CD4-positive, alpha-beta T cell treated with Interleukin-17A for 4 hours (primary cell): ENCODE measurements at places on chromosomes 4 and X.

- no peak for DNase-seq
Measured at GRCh38 chrX:115968436-115969252, 201.9 kb upstream of the AGTR2 start.

DNA sequence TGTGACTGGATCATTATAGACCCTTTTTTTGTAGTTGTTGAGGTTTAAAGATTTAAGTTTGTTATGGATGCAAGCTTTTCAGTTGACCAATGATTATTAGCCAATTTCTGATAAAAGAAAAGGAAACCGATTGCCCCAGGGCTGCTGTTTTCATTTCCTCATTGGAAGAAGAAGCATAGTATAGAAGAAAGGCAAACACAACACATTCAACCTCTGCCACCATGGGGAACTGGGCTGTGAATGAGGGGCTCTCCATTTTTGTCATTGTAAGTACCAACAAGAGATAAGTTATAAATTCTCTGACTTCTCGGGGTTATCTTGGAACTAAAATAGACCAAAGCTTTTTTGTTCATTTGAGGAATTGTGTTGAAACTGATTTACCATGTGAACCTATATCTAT is at the start of gene CYBB:
TSS of gene CYBB (plus strand) at position 203 of the 400 bp plus-strand sequence. CDS start at position 222, 19 bp downstream.
- no peak for DNase-seq

DNA sequence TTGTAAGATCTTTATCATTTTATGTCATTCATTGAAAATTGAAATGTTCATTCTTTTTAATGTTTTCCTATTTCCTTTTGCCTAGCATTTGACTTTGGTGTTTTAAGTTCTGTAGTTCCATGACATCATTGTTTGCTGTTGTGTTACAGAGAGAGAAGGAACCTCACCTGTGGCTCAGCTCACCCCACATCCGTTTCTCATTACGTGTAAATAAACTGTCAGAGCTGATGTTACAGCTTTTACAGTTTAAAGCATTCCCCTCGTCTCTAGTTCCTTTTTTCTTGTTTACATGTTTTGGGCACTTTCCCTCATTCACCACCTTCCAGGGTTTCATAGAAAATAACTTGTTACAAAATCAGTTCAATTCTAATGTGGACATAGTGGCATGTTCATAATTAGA is 137.2 kb downstream of the FNIP2 start:
- no peak for DNase-seq

DNA sequence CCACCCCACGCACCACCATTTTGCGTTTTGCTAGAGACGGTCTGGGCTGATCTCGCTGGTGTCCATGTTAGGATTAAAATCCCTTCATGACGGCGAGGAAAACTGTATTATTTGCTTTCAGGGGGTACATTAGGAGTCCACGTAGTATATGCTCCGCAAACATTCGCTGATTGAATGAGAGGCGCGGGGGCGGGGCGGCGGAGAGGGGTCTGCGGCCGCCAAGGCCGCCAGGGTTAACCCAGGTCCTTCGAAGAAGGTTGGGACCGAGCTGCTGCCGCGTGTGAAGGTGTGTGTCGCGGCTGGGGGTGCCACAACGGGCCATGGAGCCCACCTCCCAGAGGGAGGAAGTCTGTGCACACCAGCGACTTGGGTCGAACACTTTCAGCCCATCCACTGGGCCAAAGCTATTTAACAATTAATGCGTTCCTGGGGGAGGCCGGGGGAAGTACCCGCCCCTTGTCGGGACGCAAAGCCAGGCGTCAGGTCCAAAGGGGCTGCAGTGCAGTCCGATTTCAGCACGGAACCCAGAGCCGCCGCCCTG is 6.4 kb upstream of the PITX2 start:
- DNase-seq = no peak

DNA sequence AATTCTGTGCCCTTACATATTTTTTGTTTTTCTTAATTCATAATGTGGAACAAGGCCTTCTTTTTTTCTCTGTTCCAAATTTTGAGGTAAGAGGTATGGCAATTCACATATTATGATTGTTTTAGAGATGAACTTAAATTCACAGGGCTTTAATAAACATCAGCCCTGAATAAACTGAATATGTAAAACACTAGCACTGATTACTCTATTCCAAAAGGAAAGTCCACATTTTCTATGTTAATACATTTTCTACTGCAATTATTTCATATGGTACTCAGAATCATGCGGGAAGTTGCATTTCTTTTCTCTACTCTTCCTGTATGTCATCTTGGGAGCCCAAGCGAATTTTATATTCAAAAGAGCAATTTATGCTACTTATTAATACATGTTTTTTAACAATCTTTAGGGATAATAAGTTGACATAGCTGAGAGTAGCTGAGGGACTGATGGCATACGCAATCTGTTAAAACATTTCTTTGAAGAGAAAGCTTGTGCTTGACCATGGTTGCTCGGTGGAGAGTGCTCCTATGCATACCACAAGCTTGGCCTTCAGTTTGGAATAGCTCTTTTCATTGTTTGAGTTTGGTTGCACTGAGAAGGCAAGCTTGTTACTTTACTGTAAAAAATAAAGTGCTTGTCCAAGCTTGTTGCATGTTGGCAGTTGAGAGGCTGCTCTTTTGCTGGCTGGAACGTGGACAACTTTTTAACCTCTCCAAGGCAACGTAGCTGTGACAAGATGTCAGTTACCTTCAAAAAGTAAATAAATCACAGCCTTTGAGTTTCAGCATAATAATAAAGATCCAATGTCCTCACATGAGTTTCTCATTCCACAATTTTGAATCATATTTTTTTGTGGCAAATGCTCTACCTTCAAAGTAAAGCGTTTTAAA is 196.3 kb upstream of the SPRY1 start:
- DNase-seq = no peak
